ENCODE measurements at places on chromosomes 16 and 17. TPM values are rescaled to one million over a fixed set of nuclear protein-coding genes. Genes with fewer than 3 reads are reported as not detected.

DNA sequence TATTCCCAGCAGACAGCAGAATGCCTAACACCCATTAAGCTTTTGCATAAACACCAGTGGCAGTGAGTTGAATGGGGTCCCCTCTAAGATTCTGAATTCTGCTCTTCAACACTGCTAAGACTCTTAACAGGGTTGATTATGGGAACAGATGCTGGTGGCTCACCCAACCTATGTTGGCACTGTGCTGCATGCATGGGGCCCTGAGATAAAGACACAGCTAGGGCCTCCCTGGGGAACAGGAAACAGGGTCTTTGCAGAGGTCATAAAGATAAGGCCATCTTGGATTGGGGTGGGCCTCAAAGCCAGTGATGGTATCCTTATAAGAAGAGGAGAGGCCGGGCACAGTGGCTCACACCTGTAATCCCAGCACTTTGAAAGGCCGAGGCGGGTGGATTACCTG is 190.8 kb downstream of the SLC39A11 start:
- DNase-seq = no peak

DNA sequence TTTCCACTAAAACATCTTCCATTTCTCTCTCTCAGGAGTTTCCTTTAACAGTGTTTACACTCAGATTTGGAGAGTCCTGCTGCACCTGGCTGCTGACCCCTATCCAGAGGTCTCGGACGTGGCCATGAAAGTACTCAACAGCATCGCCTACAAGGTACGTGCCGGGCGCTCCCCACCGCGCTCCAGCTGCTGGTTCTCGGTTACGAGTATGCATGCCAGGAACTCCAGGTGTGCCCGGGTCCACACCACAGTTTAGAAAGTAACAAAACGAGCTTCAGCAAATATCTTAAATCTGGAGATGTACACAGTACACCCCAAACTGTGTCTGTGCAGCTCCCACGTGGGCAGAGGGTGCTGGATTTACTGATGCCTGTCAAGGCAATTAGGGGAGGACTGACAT is 82.9 kb upstream of the CHMP6 start:
- no peak for DNase-seq

GRCh38 chr17:27793906-27794569 is 6.3 kb downstream of the NOS2 start:
- DNase-seq = no peak

DNA sequence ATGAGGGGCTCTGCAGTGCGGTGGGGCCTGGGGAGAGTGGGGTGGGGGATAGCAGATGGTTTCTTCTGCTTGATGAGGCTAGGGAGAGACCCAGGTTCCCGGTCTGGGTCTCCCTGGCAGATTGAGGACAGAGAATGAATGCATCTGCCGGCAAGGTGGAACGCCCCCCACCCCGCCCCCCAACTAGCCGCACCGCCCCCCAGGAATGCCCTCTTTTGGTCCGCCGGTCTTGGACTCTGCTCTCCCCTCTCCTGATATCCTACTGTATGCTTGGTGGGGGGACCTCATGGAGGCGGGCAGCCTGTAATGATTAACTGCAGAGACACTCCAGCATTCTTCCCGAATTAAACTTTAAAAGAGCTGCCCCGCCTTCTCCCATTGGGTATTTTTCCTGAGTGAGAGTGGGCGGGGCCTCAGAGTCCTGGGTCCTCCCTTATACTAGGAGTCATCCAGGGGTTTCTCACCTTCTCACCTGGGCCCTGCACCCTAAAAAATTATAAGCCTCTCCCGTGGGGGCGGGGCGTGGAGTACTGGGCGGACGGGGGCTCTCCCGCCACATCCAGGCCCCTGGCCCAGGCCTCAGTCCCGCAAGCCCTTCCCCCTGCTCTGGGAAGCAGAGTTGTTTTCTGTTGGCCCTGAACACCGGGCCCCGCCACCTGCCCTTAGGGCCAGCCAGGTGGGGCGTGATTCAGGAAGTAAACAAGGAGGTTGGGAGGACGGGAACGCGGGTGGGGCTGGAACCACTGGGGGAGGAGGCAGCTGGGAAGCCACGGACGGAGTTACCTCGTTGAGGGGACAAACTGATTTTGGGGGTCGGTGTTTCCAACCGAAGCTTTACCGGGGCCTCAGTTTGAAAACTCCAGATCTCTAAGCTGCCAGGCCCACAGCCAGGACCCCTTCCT is 1.5 kb downstream of the GRB7 start:
- no peak for DNase-seq

DNA sequence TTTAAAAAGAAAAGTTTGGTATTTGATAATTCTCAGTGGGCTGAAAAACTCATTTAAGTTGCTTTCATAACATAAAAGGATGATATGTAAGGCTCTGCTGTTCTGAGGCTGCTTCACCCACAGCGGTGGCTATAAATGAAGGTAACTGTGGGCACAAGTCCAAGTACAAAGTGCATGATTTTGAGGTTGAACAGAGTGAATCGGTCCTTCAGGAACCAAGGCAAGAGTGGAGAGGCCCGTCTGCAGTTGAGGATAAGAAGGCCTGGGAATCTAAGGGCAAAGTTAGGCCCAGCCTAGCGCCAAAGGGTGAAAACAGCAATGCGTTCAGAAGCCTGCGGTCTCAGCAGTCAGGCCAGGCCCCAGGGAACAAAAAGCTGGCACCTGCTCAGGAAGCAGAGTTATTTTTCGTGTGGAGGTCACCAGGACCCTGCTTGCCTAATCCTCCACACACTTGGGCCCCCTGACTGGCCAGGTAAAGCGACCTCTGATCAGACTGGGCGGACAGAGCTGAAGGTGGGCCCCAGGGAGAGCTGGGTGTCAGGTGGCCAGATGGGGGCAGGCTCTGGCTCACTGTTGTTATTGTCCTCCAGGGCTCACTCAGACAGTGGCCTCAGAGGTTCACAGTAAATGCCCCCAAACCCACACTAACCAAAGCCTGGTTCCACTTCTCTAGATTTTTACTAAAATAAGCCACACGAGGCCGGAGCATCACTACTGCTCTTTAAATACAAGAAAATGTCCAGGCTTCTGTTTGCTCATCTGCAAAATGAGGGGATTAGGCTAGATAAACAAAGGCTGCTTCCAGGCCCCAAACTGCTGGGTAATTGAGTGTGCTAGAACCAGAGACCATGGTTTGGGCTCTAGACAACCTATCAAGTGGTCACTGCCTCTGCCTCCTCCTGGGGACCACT is 46.5 kb downstream of the TEX2 start:
- DNase-seq = no peak

- DNase-seq = no peak
Measured at GRCh38 chr17:73130977-73131376, 33.8 kb upstream of the SSTR2 start.

GRCh38 chr17:32356750-32357149 is 6.8 kb downstream of the ZNF207 start:
- DNase-seq = no peak

GRCh38 chr17:48593840-48594537 is 410 bp upstream of the HOXB5 start:
- DNase-seq = no peak

GRCh38 chr16:62036101-62036801 is at the start of gene CDH8:
CDH8 (minus strand) TSS chr16:62036438; CDS start chr16:62021403, 15,035 bp downstream.
- DNase-seq = no peak

DNA sequence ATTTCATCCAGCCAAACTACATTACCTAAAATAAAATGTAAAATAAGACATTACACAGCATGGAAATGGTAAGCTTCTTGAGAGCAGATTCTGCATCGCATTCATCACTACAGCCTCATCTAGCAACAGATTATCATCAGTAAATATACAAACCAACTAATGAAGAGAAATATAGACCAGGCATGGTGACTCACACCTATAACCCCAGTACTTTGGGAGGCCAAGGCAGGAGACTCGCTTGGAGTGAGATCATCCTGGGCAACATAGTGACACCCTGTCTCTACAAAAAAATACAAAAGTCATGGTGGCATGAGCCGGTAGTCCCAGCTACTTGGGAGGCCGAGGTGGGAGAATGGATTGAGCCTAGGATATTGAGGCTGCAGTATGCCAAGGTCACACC is 19.9 kb downstream of the NCBP3 start:
- no peak for DNase-seq

GRCh38 chr17:78600181-78600721 is 23.1 kb upstream of the DNAH17 start:
- no peak for DNase-seq

DNA sequence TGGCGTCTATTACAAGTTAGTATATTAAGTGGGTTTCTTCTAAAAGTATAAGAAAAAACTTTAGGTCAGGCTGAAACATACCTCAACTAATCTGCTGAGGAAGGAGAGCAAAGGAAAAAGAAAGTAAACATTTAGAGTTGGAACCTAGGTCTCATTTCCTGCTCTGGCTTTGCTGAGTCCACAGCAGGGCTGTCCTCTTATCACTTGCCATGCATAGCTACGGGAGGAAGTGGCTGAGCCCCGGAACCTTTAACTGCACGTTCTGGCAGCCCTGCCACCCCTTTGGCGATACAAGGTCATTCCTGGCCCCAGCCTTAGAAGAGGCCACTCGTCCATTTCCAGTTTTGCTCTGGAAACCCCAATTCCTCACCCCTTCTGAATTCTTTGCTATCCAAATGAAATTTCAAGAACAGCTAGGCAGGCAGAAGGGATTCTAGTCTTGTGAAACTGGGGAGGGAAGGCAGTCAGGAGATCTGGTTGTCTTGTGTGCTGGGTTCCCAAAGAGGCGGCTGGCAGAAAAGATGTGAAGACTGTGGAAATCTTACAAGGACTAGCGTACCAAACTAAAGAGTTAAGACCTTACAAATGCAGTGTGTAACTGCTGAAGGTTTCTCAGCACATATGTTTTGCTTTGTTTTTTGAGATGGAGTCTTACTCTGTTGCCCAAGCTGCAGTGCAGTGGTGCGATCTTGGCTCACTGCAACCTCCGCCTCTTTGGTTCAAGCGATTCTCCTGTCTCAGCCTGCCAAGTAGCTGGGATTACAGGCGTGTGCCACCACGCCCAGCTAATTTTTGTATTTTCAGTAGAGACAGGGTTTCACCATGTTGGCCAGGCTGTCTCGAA is 19.1 kb downstream of the WIPI1 start:
- DNase-seq = no peak

- peak; percentile 84 for DNase-seq
Measured at GRCh38 chr17:72725433-72726068, 366.9 kb downstream of the SLC39A11 start.

DNA sequence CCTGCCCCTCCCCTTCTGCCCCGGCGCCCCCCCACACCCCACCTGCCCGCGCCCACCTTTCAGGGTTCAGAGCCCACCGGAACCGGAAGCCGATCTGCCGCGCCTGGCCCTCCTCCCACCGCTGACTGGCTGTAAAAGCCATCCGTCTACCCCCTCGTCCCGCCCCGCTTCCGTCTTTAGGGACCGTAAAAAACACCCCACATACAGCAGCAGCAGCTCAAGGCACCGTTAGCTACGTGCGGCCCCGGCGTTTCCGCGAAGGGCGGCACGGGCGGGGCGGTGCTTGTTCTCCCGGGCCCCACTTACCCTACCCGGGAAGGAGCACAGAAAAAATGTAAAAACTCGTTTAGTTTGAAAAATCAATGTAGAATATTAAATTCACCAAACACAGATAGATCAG is at the start of gene MRPL28:
MRPL28 (minus strand) TSS at position 96 of the 400 bp plus-strand sequence. CDS start 320 bp downstream, outside the sequence.
- DNase-seq = peak; percentile 96

GRCh38 chr17:70776441-70776840 is 607.1 kb downstream of the KCNJ2 start:
- DNase-seq = no peak

GRCh38 chr16:17377360-17378324 is 93.1 kb downstream of the XYLT1 start:
- no peak for DNase-seq

- peak; percentile 89 for DNase-seq
Measured at GRCh38 chr16:85759631-85760419, 8.9 kb upstream of the C16orf74 start.

- no peak for DNase-seq
Measured at GRCh38 chr17:34382621-34383124, 19.6 kb upstream of the CCL1 start.

- no peak for DNase-seq
Measured at GRCh38 chr17:57489321-57489720, 233.0 kb downstream of the MSI2 start.

- no peak for DNase-seq
Measured at GRCh38 chr16:53078765-53079485, 24.1 kb downstream of the CHD9 start.

- no peak for DNase-seq
Measured at GRCh38 chr16:81469710-81470535, 25.3 kb downstream of the CMIP start.

DNA sequence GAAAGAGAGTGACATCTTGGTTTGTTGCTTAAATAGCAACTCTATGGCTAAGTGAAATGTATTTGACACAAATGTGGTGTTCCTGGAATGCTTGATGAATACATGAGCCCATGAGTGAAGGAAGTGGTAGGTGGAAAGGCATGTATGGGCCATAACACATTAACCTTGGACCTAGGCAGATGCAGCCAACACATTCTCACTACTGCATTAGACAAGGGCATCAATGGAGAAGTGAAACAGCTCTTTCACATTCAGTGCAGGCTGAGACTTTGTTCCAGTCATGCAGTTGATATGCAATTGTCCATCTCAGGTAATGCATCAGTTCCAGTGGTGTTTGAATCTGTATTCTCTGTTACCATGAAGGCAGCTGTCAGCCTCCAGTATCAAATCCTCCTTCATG is 133.6 kb downstream of the HS3ST3B1 start:
- DNase-seq = no peak

DNA sequence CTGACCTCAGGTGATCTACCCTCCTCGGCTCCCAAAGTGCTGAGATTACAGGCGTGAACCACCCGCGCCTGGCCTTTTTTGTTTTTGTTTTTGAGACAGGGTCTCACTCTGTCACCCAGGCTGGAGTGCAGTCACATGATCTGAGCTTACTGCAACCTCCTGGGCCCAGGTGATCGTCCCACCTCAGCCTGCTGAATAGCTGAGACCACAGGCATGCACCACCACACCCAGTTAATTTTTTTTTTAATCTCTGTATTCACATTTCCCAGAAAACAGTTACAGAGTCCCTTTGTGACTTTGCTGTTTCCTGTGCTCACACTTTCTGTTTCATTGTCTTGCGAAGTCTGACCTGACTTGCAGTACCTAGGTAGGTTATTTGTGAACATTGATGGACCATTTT is 2.7 kb downstream of the CLUAP1 start:
- peak; percentile 41 for DNase-seq

GRCh38 chr16:46745617-46746016 is 2.5 kb downstream of the MYLK3 start:
- no peak for DNase-seq

The CYGB gene
- total RNA-seq = 17.6 TPM

The C17orf100 gene
- total RNA-seq = 0.48 TPM

The HCFC1R1 gene
- 41.3 TPM for total RNA-seq

The P2RX5 gene
- 37.9 TPM for total RNA-seq

The OTOA gene
- total RNA-seq = 0.11 TPM

The SALL1 gene
- total RNA-seq = 0.22 TPM

The PABPN1L gene
- not detected for total RNA-seq

The ZG16B gene
- not detected for total RNA-seq

The SLC5A10 gene
- 0.13 TPM for total RNA-seq

The ABCC3 gene
- total RNA-seq = 1.9 TPM

The KRTAP2-1 gene
- total RNA-seq = not detected

The SKA2 gene
- 30.0 TPM for total RNA-seq

The VEZF1 gene
- 55.3 TPM for total RNA-seq

The DYNLL2 gene
- 79.4 TPM for total RNA-seq

The PLXDC1 gene
- total RNA-seq = 21.4 TPM

The TP53TG3F gene
- total RNA-seq = not detected

The SLC13A5 gene
- total RNA-seq = 0.11 TPM

The DHRS11 gene
- total RNA-seq = 15.3 TPM

The TOX3 gene
- total RNA-seq = not detected

All from cardiac septum (tissue), 1 donor.